ENCODE measurements at places on chromosomes 3 and 15.

DNA sequence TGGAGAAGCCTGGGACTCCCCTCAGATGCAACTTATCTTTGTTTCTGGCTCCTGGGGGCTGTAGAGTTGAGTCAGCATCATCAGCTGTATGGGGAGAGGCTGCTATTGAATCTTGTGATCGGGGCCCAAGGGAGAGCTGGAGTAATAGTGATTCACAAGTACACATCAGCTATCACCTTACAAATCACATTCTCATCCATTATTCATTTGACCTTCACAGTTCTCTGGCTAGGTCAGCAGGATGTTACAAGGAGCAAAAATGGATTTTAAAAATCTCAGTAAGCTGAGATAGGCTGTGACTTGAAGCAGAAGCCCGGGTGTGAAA, 175.0 kb downstream of the OPA1 start:
- DNase-seq, result no peak

DNA sequence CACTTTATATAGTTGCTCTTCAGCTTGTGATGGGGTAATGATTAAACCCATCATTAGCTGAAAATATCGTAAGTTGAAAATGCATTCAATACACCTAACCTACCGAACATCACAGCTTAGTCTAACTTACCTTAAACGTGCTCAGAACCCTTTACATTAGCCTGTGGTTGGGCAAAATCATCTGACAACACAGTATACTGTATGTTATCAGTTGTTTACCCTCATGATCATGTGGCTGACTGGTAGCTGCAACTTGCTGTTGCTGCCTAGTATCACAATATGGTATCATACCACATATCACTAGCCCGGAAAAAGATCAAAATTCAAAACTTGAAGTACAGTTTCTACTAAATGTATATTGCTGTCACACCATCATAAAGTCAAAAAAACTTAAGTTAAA, 9.5 kb downstream of the ZNF280D start:
- no peak for DNase-seq

GRCh38 chr3:40477666-40478065, 744 bp downstream of the ZNF619 start:
- no peak for DNase-seq

GRCh38 chr3:165446555-165446954, 250.4 kb upstream of the SLITRK3 start:
- no peak for DNase-seq

GRCh38 chr3:55446850-55447249, 40.3 kb downstream of the WNT5A start:
- DNase-seq, result no peak

- DNase-seq, result no peak
These were observed 69.9 kb downstream of the LYZL4 start for GRCh38 chr3:42340466-42340865.

- no peak for DNase-seq
These were observed 15.4 kb downstream of the ANPEP start for GRCh38 chr15:89799011-89799911.

DNA sequence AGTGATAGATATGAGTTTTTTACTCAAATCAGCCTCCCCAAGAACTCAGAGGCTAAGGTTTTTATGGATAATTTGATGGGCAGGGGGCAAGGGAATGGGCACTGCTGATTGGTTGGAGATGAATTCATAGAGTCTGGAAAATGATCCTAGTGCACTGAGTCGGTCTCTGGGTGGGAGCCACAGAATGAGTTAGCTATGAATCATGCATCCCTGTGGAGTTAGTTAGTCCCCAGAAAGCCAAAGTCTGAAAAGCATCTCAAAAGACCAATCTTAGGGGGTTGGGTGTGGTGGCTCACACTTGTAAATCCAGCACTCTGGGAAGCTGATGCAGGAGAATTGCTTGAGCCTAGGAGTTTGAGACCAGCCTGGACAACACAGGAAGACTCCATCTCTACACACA, 516.1 kb downstream of the AGBL1 start:
- DNase-seq, result no peak

DNA sequence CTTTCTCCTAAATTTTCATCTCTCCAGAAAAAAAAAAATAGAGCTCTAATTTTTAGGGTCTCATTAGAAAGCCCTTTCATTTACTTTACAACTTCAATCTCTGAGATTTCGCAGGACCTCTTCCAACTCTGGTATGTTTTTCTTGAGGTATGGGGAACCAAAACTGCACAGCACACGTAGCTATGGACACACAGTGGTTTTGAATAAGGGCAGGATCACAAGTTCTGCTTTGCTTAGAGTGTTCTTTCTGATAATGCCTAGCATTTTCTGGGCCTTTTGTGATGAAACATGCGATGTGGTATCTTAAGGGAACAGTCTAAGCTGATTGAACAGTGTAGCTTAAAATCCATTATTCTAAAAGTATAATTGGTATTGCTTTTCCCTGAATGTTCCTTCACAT, 25.3 kb downstream of the ZNF592 start:
- DNase-seq, result no peak

DNA sequence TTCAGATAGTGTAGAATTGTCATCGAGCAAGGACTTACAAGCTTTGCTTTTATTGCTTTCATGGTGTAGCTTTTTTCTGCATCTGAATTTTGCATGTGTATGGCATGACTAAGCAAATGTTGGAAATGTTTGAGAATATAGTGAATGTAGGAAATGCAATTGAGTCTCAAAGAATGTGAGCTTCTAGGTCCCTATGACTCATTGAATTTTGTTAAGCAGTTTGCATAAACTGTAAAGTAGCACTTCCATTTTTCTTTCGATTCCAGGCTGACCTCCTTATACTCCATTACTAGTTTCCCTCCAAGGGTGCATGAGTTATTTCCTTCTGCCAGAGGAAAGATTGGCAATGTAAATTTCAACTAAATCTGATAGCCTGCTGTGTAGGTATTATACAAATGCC, 619.2 kb downstream of the DIPK2A start:
- DNase-seq, result no peak

DNA sequence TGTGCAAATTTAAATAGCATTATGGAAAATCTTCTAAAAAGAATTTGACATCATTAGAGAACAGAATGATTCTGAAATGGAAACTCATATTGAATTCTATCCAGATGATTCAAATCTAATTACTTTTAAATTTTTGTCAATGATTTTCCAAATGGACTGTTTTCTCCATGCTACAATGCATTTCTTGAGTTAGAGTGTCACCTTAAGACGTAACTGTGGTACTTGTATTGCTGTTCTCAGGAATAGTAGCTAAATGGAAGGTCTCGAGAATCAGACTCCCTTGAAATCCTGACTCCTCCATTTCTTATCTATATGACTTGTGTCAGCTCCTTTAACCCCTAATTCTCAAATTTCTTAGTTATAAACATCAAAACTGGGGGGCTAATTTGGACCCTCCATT, 102.3 kb downstream of the P2RY1 start:
- DNase-seq, result no peak

- no peak for DNase-seq
These were observed 26.3 kb downstream of the ALS2CL start for GRCh38 chr3:46667061-46667621.

GRCh38 chr3:105800320-105800719, 68.5 kb downstream of the CBLB start:
- no peak for DNase-seq

DNA sequence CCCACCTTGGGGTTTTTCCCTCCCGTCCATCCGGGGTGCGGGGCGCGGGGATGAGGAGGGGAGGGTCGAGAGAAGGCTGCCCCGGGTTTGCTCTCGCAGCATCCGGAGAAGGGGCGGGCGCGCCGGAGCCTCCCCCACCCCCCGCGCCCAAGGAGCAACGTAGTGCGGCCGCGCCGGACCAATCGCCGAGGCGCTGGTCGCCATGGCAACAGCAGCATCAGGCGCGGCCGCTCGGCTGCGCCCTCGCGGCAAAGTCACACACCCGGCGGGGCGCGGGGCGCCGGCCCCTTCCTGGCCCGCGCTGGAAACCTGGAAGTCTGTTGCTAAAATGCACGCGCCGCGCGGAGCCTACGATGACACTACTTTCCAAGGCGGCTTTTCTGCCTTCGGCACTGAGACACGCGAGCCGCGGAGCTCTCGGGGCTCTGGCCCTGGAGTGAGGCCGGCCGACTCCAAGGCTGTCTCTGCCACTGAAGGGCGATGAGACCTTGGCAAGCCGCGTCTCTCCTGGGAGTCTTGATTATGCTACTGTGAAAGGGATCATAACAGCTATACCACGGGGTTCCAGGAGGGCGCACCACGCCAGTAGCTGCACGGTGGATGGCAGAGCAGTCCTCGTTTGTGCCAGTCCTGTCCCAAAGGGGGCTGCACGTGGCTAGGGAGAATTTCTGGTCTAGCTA, at the start of gene IQSEC1:
TSS of gene IQSEC1 (minus strand) at position 104 of the 680 bp plus-strand sequence. CDS start 415 bp downstream, outside the sequence.
- peak; percentile 74 for DNase-seq

- DNase-seq, result no peak
These were observed 4.6 kb upstream of the MFGE8 start for GRCh38 chr15:88917760-88918159.

- no peak for DNase-seq
These were observed 289 bp downstream of the PCSK6 start for GRCh38 chr15:101489237-101489598.

DNA sequence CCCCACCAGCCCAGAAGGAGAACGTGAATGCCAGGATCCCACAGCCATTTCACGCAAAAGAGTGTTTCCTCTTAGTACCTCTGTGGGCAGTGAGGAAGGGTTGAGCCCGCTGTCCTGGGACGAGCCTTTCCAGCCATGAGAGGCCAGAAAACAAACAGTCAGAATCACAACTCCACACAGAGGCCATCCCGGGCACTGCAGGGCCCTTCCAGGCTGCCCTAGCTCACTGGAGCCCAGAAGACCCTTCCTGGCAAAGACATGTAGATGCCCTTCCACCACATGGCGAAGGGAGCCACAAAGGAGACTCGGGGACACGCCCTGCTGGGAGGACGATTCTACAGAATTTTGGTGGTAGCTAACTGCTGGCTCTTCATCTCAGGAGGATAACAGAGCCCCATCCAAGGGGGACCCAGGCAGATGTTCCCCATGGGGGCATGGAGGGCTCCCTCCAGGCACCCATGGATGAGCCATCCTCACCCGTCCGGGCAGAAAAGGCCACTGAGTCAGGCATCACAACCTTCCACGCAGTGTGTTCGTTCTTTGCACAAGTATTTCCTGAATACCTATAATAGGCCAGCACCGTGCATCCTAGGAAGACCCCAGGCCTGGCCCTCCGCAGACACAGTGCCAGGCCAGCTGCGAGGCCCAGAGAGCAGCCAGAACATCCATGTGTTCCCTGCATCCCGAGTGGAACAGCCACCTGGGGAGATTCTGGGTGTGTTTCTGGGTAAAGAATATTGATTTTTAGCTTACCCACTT, 47.2 kb downstream of the SLC12A8 start:
- DNase-seq, result no peak

DNA sequence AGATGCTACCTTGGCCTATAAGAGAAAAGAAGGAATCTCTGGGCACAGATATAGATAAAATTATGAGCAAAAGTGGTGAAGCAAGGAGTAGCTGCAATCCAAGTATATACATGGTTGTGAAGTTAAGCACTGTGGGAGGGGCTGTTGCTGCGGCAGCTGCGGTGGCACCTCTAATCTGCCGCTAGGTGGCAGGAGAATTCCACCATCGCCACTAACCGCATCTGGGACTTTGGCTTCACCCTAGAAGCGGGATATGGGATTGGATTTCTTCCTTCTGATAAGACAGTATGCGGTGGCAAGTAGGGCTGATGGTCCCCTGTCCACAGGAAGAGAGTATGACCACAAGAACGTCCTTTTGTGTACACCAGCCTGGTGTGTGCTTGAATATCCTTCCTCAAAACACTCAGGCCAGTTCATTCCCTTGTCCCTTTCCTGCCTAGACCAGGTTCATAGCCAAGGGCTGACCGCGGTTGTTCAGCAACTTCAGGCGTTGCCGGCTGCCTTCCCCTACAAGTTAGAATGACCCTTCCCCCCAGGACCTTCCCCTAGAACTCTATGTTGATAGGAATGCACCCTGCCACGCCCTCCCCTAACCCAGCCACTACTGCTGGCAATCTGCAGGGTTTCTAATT, 5.1 kb downstream of the MAGEL2 start:
- peak; percentile 60 for DNase-seq

DNA sequence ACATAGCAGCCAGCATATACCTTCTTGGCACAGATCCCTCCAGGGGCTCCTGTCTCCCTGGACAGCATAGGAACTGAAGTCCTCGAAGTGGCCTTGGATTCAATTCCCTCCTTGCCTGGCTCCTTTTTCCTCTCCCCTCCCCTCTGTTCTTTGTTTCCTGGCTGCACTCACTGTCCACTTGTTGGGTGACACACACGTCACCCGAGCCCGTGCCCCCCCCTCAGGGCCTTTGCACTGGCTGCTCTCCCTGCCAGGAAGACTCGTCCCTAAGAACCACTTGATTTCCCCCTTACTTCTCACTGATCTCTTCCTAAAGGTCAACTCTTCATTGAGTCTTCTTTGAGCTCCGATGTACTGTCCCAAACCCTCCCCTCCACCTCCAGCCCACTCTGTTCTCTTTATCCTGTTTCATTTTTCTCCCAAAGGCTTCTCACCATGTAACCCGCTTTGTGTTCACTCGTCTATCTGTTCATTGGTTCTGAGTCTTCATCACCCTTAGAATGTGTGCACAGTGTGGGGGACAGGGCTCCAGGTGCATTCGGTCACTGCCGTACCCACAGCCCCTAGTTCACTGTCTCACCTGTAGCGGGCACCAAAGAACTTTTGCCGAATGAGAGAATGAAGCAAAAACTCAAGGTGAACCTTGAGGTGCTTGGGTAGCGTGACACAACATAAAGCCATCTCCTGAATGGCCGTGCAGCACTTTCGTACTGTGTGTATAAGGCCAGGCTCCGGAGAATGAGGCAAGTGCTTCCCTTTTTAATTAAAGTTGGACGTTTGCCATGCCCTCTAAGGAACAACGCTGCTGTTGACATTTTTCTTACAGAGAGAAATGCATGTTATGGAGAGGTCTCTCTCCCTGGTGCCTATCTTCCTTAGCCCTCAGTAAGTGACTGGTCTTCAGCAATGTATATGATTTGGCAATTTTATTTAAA, 74.0 kb downstream of the CHRNA7 start:
- no peak for DNase-seq

DNA sequence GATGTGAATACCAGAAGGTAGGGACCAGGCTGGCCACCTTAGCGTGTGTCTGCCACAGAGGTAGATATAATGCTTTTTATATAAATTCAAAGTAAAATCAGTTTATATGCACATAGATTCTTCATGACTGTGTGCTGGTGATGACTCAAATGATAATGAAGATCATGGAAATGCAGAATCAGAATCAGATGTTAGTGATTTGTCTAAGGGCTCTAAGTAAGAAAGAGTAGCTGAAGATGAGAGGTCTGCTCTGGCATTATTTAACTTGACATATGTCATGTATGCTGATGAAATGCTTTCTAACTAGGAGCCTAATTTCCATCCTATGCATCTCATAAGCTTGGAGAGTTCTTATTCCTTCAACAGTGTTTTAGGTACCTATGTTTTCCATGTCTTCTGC, 50.3 kb upstream of the DPH6 start:
- no peak for DNase-seq

- DNase-seq, result no peak
These were observed 86.0 kb upstream of the MFGE8 start for GRCh38 chr15:88998980-88999713.

GRCh38 chr3:134365766-134366065, 8.5 kb downstream of the AMOTL2 start:
- no peak for DNase-seq

Measured in activated T-cell treated with anti-CD3 and anti-CD28 coated beads, Interleukin-2, amount 50 U/mL, for 48 hours (primary cell).